ENCODE measurements at places on chromosomes 6 and 20.
A peak's percentile ranks its signal among the peaks of the same experiment; 100 is the strongest.

GRCh38 chr6:148328876-148329555, 13.6 kb upstream of the SASH1 start:
- no peak for DNase-seq

DNA sequence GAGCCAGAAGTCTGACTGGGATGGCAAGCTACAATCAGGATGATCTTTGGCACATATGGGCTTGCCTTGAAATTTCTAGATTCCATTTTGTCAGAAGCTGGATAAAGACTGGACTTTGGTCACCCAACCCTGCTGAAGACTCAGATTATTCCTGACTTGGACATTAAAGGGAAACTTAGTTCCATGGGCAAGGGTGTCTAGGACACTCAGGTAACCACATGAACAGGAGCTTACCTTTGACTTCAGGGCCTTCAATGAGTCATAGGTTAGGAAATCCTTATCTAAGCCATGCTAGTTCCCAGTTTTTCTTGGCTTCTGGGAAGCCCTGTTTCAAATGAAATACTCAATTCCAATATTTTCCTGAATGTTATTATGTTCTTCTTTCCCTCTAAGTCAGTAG, 28.5 kb upstream of the IFNGR1 start:
- no peak for DNase-seq

DNA sequence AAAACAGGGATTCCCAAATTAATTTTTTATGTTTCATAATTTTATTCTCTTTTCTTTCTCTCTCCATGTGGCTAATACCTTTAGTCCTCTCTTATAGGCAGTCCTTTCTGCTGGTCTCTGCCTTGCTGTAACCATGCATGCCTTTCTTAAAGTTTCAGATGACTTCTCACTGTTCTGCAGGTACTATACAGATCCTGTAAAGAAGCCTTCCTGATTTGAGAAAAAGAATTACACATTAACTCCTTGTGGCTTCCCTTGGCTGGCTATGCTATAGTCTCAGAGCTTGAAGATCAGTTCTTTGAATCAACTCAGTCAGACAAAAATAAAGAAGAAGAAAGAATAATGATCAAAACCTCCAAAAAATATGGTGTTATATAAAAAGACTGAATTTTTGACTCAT, 7.3 kb upstream of the GPR63 start:
- DNase-seq: no peak

DNA sequence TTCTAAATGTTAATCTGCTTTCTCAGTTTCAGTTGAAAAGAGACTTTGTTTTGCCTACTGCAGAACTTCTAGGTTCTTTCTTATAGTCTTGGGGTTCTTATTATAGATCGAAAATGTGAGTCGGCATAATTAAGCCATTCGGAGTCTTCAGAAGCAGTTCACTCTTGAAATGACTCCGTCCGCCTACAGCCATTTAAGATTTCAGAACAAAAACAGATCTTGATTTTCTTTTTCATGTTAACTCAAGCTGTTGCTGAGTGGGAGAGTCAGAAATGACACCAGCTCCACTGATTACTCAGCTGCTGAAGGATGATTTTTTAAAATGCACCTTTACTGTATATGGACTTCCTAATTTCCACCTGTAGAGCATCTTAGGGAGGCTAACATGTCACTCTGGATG, 15.9 kb downstream of the PRDM1 start:
- DNase-seq: no peak

- no peak for DNase-seq
Measured at GRCh38 chr6:138291036-138291848, 73.0 kb upstream of the PBOV1 start.

GRCh38 chr20:17406051-17406590, 125.1 kb downstream of the BFSP1 start:
- no peak for DNase-seq

- no peak for DNase-seq
Measured at GRCh38 chr6:102398788-102399390, 1005.4 kb downstream of the GRIK2 start.

DNA sequence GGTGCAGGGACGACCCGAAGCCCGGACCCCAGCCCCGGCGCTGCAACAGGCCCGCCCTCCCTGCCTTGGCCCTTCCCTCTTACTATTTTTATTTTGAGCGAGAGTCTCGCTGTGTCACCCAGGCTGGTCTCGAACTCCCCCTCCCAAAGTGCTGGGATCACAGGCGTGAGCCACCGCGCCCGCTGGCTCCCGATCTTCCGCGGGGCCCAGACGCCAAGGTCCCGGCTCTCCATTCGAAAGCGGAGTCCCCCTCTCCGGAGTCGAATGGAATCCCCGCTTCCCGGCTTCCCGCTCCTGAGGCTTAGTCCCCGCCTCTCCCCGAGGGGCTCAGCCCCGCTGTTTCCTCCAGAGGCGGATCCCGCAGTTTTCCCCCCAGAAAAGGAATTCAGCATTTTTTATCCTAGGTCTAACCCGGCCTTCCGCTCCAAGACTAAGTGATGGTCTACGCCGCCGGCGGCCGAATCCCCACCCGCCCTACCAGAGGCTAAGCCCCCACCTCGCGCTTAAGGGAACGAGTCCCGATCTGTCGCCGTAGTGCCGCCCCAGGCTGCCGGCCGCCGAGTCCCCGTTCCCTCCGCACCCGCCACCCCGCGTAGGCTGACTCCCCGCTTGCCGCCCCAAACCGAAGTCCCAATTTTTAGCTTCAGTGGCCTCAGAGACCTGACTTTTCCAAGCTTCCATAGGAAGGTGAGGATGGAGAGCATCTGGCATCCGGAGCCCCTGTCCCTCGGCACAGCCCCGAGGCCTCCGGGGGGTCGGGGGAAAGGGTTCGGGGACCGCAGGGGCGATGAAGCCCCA, 11.5 kb upstream of the TMC2 start:
- DNase-seq: peak; percentile 65

DNA sequence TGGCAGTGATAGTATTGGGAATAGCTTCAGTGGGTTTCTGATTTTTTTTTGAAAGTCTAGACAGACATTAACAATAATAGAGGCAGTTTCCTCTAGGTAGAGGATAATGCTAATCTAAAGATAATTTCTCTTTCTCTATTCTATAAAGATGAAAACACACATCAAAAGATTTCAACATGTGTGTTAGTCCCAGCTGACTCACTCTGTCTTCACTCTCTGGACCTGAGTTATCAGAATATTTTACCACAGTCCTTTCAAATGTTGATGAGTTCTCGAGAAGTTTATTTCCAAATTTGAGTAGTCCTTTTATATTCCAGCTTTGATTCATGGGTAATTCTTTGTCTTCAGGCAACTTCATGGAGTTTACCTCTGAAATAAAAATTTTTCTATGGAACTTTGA, 17.1 kb downstream of the RPRD1B start:
- DNase-seq: peak; percentile 25

- DNase-seq: no peak
Measured at GRCh38 chr6:168418711-168419121, 22.3 kb upstream of the SMOC2 start.

- DNase-seq: peak; percentile 70
Measured at GRCh38 chr6:10951675-10952282, 64.9 kb downstream of the SYCP2L start.

GRCh38 chr6:129617986-129618385, 92.0 kb downstream of the ARHGAP18 start:
- peak; percentile 15 for DNase-seq

GRCh38 chr6:26613689-26614683, 17.2 kb downstream of the ABT1 start:
- no peak for DNase-seq

- DNase-seq: peak; percentile 2
Measured at GRCh38 chr20:2757969-2758368, 42.5 kb downstream of the CPXM1 start.

GRCh38 chr6:35755278-35755924, 18.6 kb downstream of the ARMC12 start:
- DNase-seq: no peak

DNA sequence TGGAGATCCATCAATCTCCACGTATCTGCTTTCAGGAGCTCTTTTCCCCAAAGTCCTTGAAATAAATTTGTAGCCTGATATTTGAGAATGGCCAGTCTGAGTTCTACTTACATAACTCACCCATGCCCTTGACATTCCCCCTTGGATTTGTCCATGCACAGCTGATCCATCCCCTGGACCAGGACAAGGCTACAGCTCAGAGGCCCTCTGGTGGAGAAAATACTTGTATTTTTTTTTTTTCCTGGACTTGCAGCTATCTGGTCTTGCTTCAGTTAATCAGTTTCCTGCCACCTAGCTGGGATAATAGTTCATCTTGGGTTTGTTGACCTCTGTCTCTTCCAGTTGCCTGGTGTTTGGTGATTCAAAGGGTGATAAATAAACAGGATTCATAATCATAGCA, 467.6 kb downstream of the DHX35 start:
- peak; percentile 12 for DNase-seq
